ENCODE measurements at places on chromosomes 3 and 15.

GRCh38 chr15:80721476-80721875, 26.4 kb downstream of the ABHD17C start:
- DNase-seq, result no peak

DNA sequence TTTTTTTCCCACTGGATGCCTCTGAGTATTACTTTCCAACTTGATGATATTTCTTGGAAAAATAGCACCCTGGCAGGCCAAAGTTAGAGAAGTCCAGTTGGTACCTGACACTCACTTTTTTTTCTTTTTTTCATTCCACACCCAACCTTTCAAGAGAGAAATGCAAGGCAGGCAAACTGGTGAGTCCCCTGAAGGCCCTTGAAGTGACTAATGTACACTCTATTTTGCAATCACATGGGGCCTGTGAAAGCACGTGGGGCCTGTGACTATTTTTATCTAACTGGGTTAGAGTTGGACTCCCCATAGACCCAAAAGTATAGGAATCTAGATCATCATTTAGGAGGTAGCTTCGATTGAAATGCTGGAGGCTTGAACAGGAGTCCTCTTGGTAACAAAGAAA, 316.7 kb downstream of the CHL1 start:
- no peak for DNase-seq

GRCh38 chr15:33382491-33382890, 71.7 kb downstream of the RYR3 start:
- DNase-seq, result no peak

DNA sequence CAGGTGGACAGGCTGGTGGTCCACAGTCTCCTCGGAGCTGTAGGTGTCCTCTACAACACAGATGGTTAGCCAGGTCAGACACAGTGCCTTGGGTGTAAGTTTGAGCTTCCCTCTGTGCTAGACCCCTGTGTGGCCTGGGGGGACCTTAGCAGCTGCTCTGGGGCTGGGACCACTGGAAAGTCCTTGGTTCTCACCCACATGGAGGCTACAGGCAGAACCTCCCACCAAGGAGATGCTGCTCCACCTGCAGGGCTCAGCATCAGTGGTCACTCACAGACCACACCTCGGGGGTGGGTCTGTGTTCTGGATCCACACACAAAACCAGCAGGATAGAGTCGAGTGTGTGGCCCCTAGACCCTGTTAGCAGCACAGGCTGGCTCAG, 8.4 kb downstream of the RASL12 start:
- DNase-seq, result no peak

GRCh38 chr3:179769411-179770247, 116.8 kb downstream of the USP13 start:
- DNase-seq, result no peak

- no peak for DNase-seq
Measured at GRCh38 chr15:100041127-100041828, 300.5 kb downstream of the ADAMTS17 start.

DNA sequence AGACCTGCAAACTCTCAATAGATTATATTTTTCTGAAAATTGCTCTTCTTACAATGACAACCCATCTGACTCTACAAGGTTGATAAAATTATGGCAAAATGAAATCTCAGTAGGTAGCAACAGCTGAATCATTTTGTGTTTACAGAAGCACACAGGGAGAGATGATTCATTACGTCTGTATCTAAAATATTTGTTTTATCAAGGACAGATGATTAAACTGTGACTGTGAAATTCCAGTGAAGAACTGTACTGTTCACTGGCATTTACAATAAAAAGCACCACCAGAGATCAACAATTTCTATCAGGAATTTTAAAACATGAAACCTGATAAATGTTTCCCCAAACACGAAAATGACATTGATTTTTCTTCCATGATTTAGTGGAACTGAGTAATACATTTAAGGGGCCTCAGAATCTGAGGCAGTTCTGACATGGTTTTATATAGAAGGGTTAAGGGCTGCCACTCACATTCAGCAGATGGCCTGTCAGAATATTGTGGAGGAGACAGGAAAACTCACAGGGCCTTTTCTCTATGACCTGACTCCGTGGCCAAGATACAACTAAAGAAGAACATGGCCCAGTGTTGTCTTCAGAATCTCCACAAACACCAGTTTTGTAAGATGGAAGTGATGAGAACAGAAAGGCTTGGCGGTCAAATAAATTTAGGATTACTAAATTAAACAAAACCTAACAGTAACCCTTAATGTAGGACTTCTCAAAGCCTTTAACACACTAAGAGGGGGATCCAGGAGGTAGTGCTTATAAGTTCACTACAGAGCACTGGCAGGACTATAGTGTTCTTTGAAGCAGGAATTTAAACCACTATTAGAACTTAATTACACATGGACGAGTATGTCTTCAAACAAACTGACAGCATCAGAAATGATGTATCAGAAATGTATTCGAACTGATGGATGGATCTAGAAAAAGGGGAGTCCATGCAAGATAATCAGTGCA, 25.9 kb downstream of the RAD18 start:
- no peak for DNase-seq

- DNase-seq, result no peak
Measured at GRCh38 chr15:33328106-33328505, 17.3 kb downstream of the RYR3 start.

DNA sequence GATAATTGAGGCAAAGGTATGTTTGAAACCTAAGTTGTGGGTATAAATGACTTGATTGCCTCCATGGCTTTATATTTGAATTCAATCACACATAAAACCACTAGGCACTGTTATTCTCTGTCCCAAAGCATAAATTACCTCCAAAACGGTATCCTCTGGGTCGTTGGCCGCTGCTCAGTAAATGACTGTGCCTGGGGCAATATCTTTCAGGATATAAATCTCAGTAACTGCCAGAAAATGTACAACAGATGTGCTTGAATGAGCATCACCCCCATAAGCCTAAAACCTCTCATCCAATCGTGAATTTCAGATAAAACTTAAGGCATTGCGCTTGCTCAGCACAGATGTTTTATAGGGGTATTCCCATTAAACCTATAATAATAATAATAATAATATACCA, 19.0 kb upstream of the C3orf49 start:
- DNase-seq, result no peak

DNA sequence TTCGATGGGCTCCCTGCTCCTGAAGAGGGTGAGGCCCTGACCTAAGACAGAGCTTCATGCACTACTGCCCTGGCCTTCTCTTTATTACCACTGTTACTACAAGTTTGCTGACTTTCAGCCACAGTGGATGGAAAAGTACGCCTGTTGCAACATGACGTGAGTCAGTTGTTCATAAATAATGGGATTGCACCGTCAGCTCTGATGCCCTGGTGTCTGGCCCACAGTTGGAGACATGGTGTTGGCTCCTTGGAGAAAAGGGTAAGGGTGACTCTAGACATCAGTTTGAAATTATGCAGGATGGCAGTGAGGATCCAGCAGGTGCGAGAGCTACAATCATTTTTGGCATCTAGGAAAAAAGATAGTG, 5.5 kb downstream of the PAQR5 start:
- DNase-seq, result no peak

DNA sequence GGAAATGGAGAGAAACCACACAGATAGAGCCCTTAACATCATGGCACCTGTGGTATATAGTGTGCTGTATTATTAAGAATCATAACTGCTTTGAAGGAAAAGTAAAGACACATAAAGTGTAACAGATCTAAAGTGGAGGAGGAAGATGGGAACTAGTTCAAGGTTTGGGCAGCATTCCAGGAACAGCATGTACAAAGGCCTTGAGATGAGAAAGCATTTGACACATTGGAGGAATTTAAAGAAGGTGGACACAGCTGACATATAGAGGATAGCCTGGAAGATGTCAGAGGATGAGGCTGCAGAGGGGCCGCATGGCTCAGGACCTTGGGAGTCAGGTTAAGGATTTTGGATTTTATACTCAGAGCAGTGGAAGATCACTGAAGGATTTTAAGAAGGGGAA, 39.0 kb downstream of the LRTM1 start:
- DNase-seq, result no peak

DNA sequence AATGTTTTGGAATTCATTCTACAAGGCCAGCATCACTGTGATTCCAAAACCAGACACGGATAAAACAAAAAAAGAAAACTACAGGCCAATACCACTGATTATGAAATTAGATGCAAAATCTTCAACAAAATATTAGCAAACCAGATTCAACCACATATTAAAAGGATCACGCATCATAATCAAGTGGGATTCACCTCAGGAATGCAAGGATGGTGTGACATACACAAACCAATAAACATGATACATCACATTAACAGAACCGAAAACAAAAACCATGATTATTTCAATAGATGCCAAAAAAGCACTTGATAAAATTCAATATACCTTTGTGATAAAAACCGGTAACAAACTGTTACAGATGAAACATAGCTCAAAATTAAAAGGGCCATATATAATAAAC, 48.9 kb downstream of the DLG1 start:
- no peak for DNase-seq

- DNase-seq, result no peak
Measured at GRCh38 chr3:186651678-186652215, 11.5 kb downstream of the FETUB start.

DNA sequence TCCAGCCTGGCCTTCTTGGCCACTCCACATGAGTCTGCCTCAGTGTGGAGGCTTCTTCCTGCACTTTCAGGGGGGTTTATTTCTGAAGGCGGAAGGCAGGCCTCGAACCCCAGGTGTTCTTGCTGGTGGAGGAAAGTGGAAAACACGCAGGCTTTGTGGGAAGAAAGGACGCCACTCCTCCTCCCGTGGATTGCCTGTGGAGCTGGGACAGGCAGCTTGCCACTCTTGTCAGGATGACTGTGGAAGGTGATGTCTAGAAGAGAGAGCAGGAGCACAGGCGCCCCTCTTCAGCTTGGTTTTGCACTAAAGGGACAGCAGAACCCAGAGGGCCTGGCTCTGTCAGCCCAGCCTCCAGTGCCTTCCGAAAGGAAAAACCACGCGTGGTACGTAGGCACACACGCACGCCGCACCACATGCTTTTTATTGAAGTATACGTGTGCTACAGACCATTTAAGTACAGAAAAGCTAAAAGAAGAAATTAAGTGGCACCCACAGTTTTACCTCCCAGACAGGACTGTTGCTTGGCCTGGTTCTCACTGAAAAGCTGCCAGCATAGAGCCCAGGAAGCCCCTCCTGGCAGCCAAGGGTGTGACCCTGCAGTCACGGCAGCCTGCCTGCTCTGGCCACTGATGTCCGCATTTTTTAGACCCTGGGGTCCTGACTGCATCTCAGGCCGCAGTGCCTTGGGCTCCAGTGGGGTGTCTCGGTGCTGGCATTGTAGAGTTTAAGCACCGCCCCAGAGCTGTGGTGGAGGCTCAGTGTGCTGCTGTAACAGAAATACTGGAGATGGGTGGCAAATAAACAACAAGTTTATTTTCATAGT, 21.6 kb downstream of the KLF13 start:
- no peak for DNase-seq

- DNase-seq, result no peak
Measured at GRCh38 chr3:3798631-3799113, 559 bp upstream of the LRRN1 start.

DNA sequence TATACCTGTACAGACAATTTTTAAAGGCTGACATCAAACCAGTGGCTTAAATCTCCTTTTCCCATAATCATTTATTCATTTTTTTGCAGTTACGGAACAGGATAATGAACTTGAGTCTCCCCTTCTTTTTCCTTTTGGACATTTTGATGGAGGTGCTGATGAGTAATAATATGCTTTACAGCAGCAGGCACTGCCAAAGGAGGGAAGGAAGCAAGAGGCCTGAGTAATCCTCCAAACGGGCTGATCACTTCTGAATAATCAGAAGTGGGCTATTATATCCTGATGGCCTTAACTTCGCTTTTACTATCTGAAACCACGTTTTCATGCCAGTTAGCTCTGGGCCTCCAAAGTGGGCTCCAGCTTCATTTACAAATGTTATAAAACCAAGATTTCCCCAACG, 527.2 kb downstream of the FOXP1 start:
- no peak for DNase-seq

All from effector CD4-positive, alpha-beta T cell (primary cell).